T-helper 2 cell (primary cell): ENCODE measurements at places on chromosomes 16 and 17.

DNA sequence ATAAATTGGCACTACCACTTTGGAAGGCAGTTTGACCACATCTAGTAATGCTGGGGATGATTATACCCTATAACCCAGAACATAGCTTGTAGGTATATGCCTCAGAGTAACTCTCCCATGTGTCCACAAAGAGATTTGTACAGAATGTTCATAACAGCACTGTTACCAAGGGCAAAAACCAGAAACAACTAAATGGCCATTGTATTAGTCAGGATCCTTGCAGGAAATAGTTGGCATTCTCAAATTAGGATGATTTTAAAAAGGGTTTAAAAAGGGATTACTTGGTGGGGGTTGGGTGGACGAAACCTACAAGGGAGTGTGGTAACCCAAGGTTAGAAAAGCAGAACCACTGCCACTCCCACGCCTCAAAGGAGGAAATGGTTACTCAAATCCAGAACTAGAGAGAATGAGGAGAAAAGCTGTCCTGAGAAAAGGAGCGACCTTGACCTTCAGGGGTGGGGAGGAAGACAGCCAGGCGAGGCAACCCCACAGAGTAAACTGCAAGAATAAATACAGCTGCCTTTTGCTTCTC, 2.1 kb downstream of the CPPED1 start:
- peak; percentile 32 for DNase-seq

DNA sequence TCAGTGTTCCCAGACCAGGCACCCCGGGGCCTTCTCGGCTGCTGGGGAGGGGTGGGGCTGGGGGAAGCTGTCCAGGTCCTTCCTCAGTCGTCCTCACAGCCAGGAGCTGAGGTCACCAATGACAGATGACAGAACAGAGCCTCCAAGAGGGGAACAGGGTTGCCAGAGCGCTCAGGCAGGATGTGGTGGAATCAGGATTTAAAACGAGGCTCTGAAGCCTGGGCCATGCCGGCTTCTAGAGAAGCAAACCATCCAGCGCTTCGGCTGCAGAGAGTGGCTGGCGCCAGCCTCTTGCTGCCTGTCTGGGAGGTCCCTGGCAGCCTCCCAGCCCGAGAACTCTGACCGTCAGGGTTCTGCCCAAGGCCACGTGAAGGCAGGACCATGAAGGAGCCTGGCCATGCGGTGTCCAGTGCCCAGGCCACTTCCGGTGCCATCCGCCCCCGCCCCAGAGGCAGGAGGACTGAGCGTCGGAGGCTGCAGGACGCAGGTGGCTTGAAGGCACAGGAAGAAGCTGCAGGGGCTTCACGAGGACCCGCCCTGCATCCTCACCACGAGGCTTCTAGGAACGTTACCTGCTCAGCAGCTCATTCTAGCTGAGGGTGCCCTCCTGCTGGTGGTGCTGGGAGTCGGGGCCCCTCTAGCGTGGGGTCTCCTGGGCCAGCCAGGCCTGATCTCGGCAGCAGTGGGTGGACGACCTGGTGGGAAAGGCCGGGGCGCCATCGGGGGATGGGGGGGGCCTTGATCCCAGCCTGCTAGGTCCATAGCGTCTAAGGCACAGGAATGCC, 78.5 kb downstream of the KLHDC4 start:
- DNase-seq = no peak

GRCh38 chr17:74527756-74528155, 3.5 kb downstream of the CD300LB start:
- no peak for DNase-seq

GRCh38 chr16:22743401-22743800, 70.6 kb upstream of the HS3ST2 start:
- DNase-seq = no peak

DNA sequence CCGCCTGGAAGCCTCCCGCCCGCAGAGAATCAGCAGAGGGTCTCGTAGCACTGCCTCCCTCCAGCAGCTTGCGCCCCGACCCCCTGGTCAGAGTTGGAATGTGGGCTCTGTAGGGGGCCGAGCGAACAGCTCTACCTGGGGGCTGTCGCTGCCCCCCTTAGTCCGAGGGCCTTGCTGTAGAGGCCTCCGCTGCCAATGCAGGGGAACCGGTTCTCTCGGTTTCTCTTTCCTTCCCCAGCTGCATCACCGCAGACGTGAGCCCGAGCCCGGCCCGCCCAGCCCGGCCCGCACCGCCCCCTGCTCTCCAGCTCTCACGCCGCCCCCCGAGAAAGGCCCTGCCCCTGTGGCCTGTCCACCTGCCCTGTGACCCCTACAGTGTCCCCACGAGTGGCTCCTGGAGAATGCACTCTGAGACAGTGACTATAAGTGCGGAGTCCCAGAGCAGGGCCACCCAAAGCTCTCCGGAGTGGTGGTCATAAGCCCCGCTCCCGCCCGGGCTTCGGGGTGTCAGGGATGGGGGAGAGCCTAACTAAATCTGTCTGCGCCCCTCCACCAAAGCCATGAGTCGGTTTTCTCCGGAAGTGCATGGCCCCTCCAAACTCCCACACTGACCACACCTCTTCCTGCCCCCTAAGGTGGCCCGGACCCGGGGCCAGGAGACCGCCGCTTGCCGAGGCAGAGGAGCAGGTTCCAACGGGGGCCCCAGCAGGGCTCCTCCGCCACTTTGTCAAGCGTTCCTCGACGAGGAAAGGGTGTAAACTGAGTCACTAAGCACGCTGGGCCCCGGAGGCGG, 1.7 kb downstream of the ARHGAP27 start:
- DNase-seq = no peak

DNA sequence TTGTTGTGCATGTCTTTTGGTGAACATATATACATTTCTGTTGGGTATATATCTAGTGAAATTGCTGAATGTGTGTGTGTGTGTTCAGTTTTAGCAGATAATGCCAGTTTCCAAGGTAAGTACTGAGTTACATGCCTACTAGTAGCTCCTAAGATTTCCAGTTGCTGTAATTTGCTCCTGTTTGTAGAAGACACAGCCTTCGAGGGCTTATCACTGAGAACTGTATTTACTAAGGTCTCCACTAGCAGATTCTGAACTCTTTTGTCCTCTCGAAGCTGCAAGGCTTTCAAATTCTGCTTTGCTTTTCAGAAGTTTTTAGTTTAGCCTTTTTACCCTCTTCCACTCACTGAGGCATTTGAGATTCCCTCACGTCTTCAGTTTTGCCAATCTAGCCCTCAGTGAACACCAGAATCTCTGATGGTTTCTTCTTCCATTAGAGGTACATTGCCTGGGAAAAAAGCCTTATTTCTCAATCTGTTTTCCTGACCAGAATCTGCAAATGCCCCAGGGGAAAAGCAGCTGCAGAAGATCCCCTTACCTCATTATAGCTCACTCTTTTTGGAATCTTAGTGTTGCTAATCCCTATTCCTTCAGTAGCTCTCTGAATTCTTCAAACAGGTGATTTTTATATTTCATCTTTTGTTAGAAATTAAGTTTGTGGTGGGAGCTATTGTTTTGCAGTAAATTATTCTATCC, 52.9 kb downstream of the NF1 start:
- no peak for DNase-seq

GRCh38 chr17:60167065-60167741, 17.4 kb downstream of the CA4 start:
- DNase-seq = no peak

DNA sequence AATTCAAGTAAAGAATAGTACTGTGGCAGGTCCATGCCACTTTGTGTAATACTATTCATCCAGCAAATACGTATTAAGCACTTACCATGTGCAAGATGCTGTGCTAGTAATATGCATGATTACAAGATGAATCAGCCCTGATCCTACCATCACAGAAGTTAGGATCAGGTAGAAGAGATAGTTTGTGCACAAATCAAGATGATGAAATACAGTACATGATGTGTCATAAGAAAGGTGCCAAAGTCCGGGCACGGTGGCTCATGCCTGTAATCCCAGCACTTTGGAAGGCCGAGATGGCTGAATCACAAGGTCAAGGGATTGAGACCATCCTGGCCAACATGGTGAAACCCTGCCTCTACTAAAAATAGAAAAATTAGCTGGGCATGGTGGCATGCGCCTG, 10.9 kb downstream of the COG4 start:
- DNase-seq = no peak

GRCh38 chr17:78248051-78248914, 16.9 kb downstream of the TMEM235 start:
- DNase-seq = no peak

GRCh38 chr17:36824678-36825101, 112.6 kb upstream of the LHX1 start:
- DNase-seq = no peak

- no peak for DNase-seq
Measured at GRCh38 chr17:77466596-77467223, 325.9 kb downstream of the SEC14L1 start.

GRCh38 chr16:15765880-15766279, 90.9 kb downstream of the MYH11 start:
- no peak for DNase-seq

DNA sequence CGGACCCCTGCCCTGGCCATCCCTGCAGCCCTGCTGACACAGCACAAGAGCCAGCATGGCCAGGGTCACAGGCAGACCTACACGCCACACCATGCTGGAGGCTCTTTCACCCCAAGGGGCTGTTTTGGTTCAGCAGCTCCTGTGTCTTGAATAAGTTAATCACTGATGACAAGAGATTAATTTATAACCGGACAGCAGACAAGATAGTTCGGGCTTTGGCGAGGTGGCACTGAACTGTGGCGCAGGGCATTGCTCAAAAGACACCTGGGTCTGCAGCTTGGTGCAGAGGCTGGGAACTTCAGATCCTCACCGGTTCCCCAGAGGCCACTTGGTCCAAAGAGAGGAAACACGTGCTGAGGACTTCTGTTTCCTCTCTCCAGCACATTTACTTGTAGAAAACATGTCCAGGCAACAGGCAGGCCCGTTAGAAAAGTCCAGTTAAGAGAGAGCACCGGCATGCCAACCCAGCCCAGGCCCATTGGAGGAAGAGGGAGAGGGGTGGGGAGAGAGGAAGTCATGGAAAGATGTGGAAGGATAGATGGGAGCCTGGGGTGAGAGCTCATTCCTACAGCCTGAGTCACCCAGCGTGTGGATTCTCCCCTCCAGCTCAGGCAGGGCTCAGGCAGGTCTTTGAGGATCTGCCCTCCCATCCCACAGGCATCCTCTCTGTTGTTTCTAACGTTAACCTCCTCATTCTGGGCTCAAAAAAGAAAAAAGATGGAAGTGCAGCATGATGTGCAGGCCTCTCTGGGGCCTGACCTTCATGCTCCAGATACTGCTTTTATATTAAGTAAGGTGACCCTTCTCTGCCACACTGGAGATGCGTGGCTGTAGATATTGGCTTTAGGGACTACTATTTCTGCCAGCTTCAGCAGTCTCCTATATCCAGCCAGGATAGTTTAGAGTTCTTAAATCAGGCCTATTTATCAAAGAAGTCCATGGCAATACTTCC, 80.0 kb upstream of the HNF1B start:
- no peak for DNase-seq

GRCh38 chr17:71846561-71847110, 274.2 kb upstream of the SOX9 start:
- no peak for DNase-seq

- peak; percentile 88 for DNase-seq
Measured at GRCh38 chr17:65173284-65173793, 36.2 kb downstream of the RGS9 start.

DNA sequence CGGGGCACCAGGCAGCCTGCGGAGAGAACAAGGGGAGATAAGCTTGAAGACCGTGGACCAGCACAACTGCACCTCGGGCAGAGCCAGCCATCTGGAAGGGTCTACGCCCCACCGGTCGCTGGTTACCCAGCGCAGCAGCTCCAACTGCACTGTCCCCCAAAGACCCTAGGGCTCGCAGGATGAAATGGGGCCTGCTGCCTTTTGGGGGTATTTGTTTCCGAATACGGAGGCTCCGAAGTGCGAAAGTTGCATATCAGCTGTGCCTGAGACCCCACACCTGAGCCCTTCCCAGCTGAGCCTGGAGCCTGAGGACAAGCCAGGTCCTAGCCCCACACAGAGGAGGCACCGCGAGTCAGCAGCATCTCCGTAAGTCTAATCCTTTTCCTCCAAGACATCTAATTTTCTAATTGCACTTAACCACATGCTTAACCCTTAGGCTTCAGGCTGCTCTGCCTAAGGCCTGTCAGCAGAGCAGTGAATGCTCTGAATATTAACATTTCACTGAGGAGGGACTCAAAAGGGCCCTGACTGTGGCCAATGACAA, 4.0 kb downstream of the KIFC3 start:
- DNase-seq = no peak

GRCh38 chr16:70490261-70490660, 33.1 kb downstream of the COG4 start:
- DNase-seq = no peak

- DNase-seq = no peak
Measured at GRCh38 chr17:30524847-30525246, 47.6 kb downstream of the GOSR1 start.

DNA sequence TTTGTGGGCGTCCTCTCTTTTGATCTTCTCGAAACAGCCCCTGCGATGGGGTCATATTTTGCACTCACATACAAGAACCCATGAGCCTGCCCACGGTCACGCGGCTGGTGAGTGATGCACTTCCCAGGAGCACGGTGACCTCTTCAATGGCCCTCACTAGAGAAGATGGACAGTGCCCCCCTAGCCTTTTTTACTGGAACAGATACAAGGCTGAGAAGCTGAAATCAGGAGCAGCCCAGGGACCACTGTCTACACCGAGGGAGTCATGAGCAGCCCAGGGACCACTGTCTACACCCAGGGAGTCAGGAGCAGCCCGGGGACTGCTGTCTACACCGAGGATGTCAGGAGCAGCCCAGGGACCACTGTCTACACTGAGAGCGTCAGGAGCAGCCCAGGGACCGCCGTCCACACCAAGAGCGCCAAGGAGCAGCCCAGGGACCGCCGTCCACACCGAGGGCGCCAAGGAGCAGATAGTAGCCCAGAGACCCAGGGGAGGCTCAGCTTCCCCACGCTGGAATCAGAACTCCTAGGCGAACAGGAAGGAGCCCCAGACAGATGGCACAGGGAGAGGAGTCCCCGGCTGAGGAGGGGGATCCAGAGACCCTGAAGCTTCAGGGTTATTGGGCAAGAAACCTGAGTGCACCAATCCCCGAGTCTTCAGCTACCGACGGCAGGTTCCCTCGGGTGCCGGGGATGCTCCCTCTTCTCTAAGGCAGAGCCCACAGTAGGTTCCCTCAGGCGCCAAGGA, 23.7 kb downstream of the ACSF3 start:
- no peak for DNase-seq

- DNase-seq = no peak
Measured at GRCh38 chr16:5668553-5668952, 571.0 kb upstream of the EEF2KMT start.

DNA sequence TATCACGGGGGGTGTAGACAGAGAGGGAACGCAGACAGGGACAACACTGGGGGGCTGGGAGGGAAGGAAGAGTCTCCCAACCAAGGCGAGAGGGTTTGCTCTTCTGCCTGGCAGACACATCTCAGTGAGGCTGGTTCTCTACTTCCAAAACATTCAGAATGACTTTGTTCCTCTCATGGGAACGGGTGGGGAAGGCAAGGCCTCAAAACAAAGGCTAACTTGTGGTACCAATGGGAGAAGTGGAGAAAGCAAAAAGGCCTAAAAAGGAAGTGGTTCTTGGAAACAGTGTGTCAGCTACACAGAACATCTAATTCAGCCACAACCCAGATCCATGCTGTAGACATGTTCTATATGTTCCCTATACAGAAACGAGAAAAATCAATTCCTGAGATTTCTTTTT, 7.5 kb downstream of the FLOT2 start:
- DNase-seq = no peak
